ENCODE measurements at places on chromosomes 16 and 17.

GRCh38 chr17:28963841-28964240 is 12.5 kb upstream of the PHF12 start:
- H3K27ac ChIP-seq: no peak overlapping the region
- H3K4me3 ChIP-seq: no peak overlapping the region
- peaks cover 7% of the 10 kb centered on the region for H3K4me1 ChIP-seq

GRCh38 chr16:80084163-80084562 is 456.6 kb upstream of the DYNLRB2 start:
- DNase-seq: no peak
- H3K27ac ChIP-seq: no peak overlapping the region
- H3K36me3 ChIP-seq: no peaks in the 10 kb centered on the region
- no peaks in the 10 kb centered on the region for H3K4me1 ChIP-seq

- H3K4me3 ChIP-seq: no peak overlapping the region
- peaks cover 52% of the 10 kb centered on the region for H3K36me3 ChIP-seq
- DNase-seq: no peak
- no peaks in the 10 kb centered on the region for H3K4me1 ChIP-seq
- no peak overlapping the region for H3K27ac ChIP-seq
- H3K27me3 ChIP-seq: no peaks in the 10 kb centered on the region
Measured at GRCh38 chr16:19662351-19662750, 55.7 kb downstream of the KNOP1 start.

DNA sequence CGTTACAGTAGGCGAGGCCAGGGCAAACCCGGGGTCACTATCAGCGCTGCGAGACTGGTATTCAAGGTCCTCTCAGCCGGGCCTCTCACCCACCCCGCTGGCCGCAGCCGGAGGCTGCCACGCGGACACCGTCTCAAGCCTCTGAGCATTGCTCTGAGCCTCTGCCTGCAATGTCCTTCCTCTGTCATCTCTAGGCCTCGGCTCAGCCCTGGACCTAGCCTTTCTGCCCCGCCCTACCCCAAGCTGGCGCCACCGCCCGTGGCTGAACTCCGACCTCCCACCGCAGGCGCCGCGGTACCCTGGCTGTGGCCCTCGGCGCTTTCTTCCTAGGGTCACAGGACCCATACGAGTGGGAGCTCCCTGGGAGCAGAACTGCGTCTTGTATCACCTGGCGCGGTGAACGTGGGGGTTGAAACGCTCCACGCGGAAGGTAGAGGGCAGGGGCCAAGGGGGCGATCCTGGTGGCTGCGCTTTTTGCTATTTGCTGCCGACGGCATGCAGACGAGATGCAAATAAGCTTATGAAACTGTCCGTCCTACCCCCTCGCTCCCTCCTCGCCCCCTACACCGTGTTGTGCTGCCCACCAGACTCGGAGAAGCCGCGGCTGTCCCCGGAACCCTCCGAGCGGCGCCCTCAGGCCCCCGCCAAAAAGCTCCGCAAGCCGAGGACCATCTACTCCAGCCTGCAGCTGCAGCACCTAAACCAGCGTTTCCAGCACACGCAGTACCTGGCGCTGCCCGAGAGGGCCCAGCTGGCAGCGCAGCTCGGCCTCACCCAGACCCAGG is 3.7 kb downstream of the DLX4 start:
- peaks cover 97% of the 10 kb centered on the region for H3K27me3 ChIP-seq
- no peak overlapping the region for H3K4me3 ChIP-seq
- no peak for DNase-seq
- no peak overlapping the region for H3K27ac ChIP-seq

Measured in naive B cell (primary cell).